Stimulated activated CD4-positive, alpha-beta T cell treated with anti-CD3 and anti-CD28 coated beads, Interleukin-4, amount 100 ng/mL, for 1 hour (primary cell): ENCODE measurements at places on chromosomes 16 and 17.

DNA sequence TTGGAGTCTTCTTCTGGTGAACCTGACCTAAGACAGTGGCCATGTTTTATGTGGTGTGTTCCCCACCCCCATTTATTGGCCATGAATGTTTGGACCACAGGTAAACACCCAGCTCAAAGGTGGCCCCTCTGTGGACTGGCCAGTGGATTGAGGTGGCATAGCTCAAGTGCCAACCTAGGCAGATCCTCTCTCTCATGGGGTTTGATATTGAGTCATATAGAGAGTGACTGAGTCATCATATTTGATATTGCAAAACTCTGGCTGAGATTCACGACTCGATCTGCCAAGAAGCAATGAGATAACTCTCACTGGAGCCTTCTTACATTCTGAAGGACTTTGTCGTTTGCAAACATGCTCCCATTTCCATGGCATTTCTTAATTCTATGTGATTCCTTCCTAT is 10.5 kb upstream of the TEKT3 start:
- no peak for DNase-seq

DNA sequence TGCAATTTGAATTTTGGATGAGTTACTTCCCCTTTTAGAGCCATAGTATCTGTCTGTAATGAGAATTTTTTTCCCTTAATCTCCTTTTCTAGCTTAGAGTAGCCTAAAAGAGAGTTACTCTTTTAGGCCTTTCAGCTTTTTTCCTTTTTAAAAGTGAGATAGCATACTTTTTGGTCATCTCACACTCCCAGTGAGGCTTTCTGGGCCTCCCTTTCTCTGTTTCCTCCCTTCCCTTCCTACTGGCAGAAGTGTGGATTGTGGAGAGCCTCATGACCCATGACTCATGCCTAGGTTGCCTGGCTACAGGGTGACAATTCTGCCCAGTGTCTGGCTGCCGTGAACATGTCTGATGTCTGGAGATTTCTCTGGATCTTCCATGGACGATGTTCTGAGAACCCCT is 15.2 kb downstream of the KRT23 start:
- no peak for DNase-seq

- peak; percentile 7 for DNase-seq
Measured at GRCh38 chr17:69326377-69327059, 415 bp downstream of the ABCA5 start.

- no peak for DNase-seq
Measured at GRCh38 chr16:88628512-88628974, 9.8 kb upstream of the IL17C start.

GRCh38 chr16:68786685-68787418 is 49.8 kb downstream of the CDH1 start:
- no peak for DNase-seq

DNA sequence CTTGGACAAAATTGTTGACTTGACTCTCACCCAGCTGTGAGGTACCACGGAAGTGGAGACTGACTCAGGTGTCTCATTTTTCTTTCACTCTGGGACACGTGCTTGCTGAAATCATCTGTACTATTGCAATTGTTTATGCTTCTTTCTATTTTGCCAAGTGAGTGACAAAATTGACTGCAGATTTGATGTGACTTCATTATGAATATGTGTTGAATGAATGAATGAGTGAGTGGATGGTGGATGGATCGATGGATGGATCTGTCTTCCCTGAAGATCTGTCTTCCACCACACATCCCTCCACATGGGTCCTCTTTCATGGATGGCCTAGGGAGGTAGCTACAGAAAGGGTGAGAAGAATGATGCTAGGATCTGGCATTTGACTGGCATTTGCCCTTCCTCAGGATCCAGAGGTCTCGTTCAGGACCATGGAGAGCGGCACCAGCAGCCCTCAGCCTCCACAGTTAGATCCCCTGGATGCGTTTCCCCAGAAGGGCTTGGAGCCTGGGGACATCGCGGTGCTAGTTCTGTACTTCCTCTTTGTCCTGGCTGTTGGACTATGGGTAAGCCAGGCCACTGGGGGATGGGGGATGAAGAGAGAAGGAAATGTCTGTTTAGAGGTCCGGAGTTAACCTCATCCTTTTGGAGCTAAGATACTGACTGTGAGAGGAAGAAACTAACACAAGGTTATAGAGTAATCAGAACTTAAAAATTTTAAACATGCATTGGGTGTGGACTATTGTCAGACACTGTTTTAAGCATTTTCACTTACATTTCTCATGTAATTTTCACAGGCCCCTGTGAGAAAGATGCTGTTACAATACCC is 12.7 kb downstream of the SLC5A11 start:
- peak; percentile 47 for DNase-seq

DNA sequence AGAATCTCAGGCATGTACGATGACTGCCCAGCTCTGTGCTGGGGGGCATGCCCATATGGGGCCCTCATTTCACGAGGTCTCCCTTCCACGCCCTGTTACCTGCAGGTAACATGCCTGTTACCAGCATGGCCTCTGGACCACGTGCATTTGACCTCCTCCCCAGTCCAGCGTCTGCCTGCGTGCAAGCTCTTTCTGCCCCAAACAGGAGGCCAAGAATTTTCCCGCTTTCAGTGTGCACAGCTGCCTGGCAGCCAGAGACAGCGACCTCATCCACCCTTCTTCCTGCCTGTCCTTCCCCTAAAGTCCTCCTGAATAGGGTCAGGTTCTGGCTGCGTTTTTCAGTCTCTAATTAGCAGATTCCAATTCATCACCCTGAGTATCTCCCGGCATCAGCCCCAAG is 306.5 kb upstream of the ZFHX3 start:
- DNase-seq: no peak

- no peak for DNase-seq
Measured at GRCh38 chr17:9044772-9045463, 23.6 kb downstream of the NTN1 start.

GRCh38 chr17:7509937-7510336 is 25.8 kb downstream of the POLR2A start:
- no peak for DNase-seq

DNA sequence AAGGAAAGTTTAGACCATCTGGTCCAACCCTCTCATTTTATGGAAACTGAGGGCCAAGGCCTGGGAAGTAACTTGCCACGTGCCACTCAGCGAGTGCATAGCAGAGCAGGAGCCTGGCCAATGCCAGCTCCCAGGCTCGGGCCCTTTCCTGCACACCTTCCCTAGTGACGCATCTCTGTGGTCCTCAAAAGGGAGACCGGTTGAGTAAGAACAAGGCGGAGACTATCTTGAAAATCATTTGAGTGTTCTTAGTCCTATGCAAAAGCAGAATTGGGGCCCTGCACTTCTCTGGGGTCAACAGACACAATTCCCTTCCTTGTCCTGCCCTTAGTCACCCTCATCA is 2.8 kb downstream of the CCL4 start:
- DNase-seq: no peak

GRCh38 chr17:385836-386140 is 33.2 kb upstream of the RPH3AL start:
- peak; percentile 11 for DNase-seq

- no peak for DNase-seq
Measured at GRCh38 chr16:72926177-72927070, 121.5 kb downstream of the ZFHX3 start.

- no peak for DNase-seq
Measured at GRCh38 chr16:89484923-89485679, 5.3 kb downstream of the ANKRD11 start.
